CD4-positive, alpha-beta T cell treated with Interferon gamma for 1 hour (primary cell): ENCODE measurements at places on chromosomes 7 and 10.

GRCh38 chr7:1901431-1902210, 231.5 kb downstream of the ELFN1 start:
- no peak for DNase-seq

- no peak for DNase-seq
Measured at GRCh38 chr7:118311121-118311836, 86.8 kb downstream of the ANKRD7 start.

GRCh38 chr10:77913090-77913489, 13.5 kb downstream of the DLG5 start:
- DNase-seq: no peak

GRCh38 chr10:96835899-96836298, 3.8 kb downstream of the LCOR start:
- DNase-seq: no peak

- no peak for DNase-seq
Measured at GRCh38 chr10:24156686-24157085, 52.3 kb upstream of the KIAA1217 start.

DNA sequence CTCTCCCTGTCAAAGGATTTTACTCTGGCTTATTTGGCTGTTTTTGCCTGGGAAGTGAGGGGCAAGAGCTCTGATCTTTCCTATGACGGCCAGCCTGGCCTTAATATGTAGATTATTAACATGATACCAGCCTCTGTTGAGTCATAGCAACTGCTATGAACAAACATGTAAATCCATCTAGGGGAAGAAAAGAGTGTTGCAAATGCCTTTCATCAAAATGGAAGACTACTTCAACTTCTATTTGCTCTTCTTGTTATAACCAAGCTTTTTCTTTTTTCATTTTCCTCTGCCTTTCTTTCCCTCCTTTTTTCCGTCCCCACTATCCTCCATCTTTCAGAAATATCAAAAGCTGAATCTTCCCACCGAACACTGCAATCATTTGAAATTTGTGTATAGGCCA, 46.6 kb downstream of the BTRC start:
- DNase-seq: no peak

- DNase-seq: no peak
Measured at GRCh38 chr10:80501381-80501912, 36.3 kb upstream of the SH2D4B start.

DNA sequence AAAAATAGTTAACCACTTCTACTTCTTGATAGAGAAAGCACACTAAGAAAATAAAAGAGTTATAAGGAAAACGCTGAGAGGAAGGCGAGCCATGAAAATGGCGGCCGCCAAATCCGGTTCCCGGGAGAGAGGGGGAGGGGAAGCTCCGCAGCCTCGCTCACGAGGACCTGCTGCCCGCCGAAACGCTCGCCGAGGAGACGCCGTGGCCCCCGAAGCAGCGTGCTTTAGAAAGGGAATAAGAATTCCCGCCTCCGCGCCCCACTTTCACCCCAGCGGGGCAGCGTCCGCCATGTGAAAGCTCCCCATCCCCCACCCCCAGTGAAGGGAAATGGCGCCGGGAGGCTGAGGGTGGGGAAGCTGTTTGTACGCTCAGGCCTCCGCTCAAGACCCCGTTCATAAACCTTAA, 505 bp downstream of the HNRNPA2B1 start:
- peak; percentile 66 for DNase-seq

DNA sequence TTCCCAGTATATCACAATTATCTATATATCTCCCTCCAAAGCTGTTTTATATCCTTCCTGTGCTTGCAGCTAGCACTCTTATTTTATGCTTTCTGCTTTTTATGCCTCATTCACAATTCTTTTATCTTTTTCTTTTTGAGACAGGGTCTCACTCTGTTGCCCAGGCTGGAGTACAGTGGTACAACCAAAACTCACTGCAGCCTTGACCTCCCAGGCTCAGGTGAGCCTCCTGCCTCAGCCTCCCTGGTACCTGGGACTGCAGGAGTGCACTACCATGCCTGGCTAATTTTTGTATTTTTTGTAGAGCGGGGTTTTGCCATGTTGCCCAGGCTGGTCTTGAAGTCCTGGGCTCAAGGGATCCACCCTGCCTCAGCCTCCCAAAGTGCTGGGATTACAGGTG, 5.7 kb downstream of the C7orf25 start:
- no peak for DNase-seq

DNA sequence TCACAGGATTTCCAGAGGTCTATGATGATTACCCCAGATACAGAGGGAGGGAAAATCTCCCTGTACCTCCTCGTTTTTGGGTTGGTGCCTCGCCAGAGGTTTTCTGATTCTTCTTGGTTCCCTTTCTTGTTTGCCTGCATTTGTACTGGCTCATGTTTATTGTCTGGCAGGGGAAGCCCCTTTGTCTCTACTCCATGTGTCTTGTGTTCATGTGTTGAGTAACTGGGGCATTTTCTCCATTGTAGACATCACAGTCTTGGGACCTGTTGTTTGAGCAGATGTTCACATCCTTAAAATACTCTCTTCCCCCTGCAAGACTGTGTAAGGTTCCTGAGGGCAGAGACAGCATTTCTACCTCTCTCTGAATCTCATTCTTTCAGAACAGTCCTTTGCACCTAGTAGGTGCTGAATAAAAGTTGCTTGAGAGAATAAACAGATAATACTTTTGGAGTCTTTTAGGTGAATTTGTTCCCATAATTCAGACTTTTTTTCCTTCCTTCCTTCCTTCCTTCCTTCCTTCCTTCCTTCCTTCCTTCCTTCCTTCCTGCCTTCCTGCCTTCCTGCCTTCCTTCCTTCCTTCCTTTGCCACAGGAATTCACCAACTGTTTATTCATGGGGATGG, 25.1 kb downstream of the CDK14 start:
- no peak for DNase-seq

- DNase-seq: no peak
Measured at GRCh38 chr7:47049234-47049774, 532.6 kb downstream of the TNS3 start.

DNA sequence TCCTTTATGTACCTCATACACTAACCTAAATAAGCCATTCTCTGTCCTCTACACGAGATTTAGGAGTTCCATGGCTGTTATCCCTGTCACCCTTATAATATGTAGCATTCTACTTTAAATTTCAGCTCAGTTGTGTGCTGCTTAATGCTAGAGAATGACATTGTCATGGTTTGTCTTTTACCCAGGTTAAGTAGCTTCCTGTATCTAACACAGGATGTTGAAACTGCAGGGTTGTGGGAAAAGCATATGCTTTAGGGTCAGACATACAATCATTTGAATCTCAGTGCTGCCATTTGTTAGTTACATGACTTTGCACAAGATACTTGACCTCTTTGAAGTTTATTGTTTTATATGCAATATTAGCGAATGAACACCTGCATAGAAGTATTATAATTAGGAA, 235.1 kb upstream of the CACNA2D1 start:
- no peak for DNase-seq

- DNase-seq: no peak
Measured at GRCh38 chr10:117431160-117431559, 55.9 kb upstream of the PDZD8 start.

GRCh38 chr10:21519941-21520436, 5.5 kb downstream of the SKIDA1 start:
- no peak for DNase-seq

GRCh38 chr7:116317907-116318306, 107.6 kb downstream of the TES start:
- DNase-seq: no peak

- DNase-seq: no peak
Measured at GRCh38 chr10:1199345-1199673, 143.1 kb downstream of the WDR37 start.

DNA sequence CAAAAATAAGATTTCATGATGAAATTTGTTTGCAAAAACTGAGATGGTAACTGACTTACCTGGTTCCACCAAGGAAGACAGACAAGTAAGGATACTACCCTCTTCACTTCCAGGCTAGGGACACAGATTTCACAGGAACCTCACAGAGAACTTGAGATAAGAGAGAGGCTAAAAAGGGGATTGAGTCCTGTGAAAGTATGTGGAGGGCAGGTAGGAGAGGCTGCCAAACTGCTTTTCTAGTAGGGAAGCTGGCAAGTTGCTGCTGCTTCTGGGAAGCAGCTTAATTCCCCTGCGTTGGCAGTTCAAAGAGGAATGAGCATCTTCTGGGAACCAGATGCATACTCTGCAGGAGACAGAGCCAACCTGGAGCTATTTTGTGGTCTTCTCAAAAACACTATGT, 841.6 kb downstream of the CCSER2 start:
- DNase-seq: no peak

DNA sequence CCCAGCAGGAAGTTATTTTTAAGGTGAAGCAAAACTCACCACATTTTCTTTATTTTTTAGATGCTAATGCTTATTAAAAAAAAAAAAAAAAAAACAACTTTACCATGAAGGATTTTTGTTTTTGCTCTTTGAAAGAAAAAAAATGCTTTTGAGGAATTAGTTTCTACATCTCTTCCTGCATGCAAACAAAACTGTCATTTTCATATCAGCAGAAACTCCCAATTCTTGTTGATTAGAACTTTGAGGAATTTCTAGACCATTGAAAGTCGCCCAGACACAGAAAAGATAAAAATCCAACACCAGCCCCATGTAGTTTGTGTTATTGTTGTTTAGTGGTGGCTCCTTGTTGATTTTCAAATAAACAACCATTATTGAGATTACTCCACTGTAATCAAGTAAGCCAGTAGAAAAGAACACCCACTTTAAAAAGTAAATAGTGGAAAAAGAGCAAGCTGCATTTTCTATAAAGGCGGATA, 14.3 kb downstream of the SKIDA1 start:
- no peak for DNase-seq

DNA sequence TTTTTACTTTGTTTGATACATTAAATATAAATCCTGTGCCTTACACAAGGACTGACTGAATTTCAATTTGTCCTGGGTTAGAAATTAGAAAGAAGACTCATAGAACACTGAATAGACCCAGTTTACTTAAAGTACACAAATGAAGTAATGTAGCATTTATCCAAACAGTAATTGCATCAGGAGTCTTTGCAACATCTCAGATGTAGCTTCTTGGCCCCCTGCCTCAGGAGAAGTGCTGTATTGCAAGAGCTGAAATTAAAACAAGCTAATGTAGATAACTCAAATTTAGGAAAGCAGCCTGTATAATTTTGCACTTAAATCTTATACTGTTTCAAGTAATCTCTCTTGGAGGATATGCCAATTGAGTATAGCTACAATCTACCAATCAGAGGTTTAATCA, 54.3 kb upstream of the KCND2 start:
- no peak for DNase-seq

DNA sequence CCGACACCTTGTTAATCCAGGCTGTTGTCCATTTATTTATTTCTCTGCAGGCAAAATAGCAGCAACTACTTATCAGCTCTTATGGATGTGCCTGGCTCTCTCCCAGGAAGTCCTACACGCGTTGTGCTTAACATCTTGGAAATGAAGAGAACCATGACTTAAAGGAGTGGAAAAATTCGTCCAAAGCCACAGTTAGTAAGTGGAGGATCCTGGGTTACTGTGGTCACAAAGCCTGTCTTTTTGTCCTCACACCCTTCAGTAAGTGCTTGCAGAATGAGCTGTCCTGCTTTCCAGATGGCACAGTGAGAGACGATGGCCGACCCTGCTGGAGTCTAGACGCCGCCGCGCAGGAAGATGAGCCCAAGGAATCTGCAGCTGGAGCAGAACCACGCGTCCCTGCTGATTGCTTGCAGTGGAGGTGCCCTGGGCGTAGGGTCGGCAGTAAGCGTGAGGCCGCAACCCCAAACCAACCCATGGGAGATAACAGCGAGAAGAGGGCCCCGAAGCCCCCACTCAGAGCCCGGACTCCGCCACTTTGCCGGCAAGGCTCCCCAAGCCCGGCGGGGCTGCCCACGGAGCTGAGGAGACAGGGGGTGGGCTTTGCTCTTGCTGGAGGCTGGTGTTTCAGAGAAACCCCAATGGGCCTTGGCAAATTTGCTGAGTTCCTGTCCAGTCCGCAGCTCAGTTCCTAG, 178.6 kb downstream of the CXCL12 start:
- DNase-seq: no peak

DNA sequence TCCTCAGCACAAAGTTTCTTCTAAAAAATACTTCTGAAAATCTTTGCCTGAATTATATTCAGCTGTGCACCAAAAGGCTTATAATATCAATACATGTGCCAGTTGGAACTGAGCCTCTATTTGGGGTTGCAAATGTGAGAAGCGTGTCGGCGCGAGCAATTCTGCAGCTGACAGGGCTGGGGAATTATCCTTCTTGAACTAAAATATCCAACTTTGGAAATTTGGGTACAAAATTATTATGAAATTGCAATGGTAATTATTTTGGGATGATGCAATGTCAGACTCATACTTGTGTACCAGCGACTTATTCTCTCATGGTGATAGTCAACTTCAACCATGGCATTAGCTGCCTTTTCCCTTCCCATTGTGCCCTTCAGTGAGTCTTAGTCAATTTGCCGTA, 507.0 kb upstream of the KLF6 start:
- no peak for DNase-seq
